ENCODE measurements at places on chromosomes 7 and 10.

GRCh38 chr10:23151071-23151470 is 41.0 kb upstream of the PTF1A start:
- DNase-seq: no peak

DNA sequence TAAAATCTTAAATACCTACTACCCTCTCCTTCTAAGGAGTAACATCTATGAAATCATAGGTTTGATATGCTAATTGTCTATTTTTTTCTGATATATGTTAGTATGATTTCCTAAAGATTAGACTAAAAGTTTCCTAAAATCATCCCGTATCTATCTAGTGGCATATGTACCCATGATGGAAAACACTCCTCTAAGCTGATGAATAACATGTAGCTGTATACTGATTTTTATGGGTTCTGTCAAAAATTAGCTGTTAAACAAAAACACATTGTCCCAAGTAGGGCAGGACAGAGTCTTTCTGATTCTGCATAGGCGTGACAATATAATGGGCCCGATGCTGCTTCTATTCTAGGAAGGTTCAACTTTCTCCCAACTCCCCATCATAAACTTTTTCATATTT is 79.9 kb downstream of the ADAM22 start:
- DNase-seq: no peak

GRCh38 chr7:16268821-16269768 is 152.2 kb downstream of the CRPPA start:
- peak; percentile 0 for DNase-seq

- no peak for DNase-seq
Observed at GRCh38 chr7:158023157-158023556, 564.5 kb downstream of the PTPRN2 start.

- no peak for DNase-seq
Observed at GRCh38 chr10:70584909-70585544, 17.5 kb downstream of the PRF1 start.

GRCh38 chr7:77685233-77685632 is 11.0 kb upstream of the RSBN1L start:
- no peak for DNase-seq

DNA sequence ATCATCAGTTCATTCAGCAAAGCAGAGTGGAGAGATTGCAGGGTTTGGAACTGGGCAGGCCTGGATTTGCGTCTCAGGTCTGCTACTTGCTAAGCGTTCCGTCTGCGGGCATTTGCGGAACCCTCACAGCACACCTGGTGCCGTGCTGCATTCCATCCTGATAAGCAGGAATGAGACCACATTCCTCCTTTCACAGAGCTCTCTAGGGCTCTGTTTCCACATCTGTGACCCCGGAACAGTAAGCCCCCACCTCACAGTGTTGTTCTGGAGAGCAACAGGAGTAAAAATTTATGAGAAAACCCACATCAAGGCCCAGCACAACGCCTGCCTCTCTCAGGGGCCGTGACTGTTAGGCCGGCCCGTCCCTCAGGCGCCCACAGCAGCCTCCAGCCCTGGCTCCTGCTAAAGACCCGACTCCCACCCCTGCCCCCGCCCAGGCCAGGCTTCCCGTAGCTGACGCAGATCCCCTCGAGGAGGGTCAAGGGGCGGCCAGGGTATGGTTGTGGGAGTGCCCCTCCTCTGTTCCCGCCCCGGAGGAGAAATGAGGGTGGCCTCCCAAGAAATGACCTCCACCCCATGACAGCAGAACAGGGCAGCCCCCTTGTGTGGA is 128.9 kb downstream of the RGS10 start:
- no peak for DNase-seq

GRCh38 chr10:97713826-97714400 is 383 bp downstream of the MARVELD1 start:
- DNase-seq: no peak

- no peak for DNase-seq
Observed at GRCh38 chr10:103884681-103885139, 29.3 kb upstream of the SH3PXD2A start.

GRCh38 chr10:98374217-98374985 is 40.6 kb downstream of the PYROXD2 start:
- DNase-seq: no peak

GRCh38 chr7:90210981-90211380 is 559 bp upstream of the STEAP2 start:
- no peak for DNase-seq

GRCh38 chr10:2748287-2748686 is 319.1 kb upstream of the PFKP start:
- DNase-seq: no peak

DNA sequence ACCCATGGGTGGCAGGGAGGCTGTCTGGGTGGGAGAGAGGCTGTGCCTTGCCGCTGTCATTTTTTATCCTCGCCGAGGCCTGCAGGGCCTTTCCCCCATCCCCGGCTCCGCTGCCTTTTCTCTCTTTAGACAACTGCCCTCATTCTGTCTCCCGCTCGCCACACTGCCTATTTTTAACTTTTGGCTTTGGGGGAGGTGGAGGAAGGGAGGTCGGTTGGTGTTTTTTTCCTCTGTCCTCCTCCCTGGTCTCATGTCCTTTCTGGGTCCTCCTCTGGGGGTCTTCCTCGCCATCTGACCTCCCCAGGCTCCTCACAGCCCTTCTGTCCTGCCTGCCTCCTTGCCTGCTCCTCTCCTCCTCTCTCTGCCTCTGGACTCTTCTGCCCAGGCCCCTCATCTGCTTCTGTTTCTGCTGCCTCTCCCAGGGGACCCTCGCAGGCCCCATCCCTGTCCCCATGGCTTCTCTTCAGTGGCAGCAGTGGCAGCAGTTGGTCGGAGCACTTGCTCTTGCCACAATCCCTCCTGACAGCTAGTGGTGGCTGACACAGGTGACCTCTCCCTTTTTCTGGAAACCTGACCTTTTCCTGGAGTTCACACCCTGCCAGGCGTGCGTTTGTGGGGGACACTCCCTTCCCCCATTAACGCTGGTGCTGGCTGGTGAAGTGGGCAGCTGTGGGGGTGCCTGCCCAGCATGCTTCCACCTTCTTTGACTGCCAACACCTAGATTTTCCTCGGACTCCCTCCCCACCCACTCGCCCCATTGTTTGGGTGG is 19.5 kb upstream of the PCBD1 start:
- DNase-seq: no peak

- no peak for DNase-seq
Observed at GRCh38 chr7:78345979-78346378, 547.4 kb downstream of the PHTF2 start.

DNA sequence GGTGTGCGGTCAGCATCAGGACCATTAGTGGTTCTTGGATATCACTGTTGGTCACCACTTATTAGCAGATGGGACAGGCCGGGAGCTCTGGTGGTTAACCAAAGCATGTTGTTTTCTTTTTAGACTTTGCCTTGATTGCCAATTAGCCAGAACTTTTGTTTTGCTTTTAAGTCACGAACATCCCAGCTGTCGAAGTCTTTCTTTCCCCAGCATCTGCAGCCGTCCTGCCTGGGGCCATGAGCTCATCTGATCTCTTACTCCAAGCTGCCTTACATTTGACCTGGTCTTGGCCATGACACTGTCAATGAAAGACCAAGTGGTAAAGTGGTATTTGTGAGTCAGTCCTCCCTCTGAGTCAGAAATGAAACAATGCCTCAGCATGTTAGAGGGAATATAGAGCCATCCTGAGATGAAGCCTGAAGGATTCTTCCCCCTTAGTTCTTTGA is 53.9 kb upstream of the CREB5 start:
- DNase-seq: peak; percentile 96

DNA sequence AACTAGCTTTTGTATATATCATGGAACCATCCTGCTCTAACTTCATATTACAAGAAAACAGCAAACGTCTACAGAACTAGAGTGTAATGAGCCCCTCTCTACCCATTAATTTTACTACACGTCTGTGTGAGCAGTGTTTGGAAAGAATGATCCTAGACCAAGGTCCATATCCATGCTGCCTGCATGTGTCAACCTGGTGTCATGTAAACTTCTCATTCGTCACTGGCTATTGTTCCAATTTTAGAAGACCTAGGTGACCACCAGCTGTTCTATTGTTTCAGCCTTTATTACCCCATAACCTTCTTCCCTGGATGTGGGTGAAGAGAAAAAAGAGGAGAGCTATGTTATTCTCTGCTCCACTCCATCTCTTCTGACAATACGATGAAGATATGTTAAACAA is 77.1 kb downstream of the CREM start:
- DNase-seq: no peak

DNA sequence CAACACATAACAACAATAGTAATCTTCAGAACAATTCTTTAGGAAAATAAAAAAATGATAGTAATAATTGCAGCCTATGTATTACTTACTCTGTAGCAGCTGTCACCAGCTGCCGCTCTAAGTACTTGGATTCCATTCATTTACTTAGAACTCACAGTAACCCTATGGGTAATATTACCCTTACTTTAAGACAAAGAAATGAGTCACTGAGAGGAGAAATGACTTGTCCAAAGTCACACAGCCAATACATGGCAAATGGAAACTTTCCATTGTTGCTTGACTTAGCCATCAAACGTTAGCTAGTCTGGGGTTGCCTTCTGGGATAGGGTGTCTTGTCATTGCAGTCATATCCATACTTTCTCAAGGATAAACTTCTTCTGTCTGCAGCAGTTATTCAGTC is 3.6 kb downstream of the CCNY start:
- DNase-seq: no peak

- DNase-seq: no peak
Observed at GRCh38 chr10:110505130-110505770, 7.5 kb downstream of the DUSP5 start.

DNA sequence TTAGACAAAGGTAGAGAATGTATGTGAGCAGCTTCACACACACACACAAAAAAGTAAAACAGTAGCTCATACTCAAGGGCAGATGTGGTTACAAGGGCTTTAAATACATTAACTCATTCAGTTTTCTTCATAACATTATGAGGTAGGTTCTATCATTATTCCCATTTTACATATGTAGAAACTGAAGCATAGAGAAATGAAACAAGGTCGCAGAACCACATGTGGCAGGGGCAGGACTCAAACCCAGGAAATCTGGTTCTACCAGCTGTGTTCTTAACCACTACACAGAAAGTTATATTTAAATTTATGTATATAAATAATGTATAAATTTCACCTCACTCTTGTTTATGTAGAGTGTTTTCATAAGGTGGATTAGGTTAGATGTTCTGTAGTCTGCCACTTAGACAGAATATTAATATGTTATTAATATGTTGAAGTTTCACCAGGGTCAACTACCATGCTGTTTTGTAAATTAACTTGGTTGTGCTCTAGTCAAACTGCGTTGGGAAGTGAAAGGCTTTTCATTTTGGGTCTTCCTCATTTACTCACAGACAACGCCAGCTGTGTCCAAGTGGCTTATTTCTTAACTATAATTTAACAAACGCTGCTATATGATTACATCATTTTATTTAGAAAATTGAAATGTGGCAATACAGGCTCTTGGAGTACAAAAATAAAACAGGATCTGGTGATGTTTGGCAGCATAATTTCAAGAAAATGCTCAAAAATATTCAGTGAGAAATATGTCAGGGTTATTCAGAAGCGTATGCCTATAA is 138.4 kb downstream of the MDFIC start:
- no peak for DNase-seq

Data from BJ (cell line).